ENCODE measurements at places on chromosomes 7 and 10.

DNA sequence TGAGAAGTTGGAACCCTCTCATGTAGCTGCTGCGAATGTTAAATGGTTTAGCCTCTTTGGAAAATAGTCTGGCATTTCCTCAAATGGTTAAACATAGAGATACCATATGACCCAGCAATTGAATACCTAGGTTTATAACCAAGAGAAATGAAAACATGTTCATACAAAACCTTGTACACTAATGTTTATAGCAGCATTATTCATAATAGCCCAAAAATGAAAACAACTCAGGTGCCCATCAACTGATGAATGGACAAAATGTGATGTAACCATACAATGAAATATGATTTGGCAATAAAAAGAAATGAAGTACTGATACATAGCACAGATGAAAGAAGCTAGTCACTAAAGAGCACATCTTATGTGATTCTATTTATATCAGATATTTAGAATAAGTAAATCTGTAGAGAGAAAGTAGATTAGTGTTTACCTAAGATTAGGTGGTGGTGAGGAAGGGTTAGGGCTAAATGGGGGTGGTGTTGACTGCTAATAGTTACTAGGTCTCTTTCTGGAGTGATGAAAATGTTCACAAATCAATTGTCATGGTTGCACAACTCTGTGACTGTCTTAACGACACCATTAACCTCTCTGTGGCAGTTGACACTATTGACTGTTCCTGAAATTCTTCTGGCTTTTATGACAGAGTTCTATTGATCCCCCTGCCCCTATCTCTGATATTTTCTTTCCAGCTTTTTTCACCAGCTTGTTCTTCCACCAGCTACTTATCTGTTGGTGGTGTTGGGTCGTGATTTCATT, 35.2 kb downstream of the VCL start:
- DNase-seq = no peak

DNA sequence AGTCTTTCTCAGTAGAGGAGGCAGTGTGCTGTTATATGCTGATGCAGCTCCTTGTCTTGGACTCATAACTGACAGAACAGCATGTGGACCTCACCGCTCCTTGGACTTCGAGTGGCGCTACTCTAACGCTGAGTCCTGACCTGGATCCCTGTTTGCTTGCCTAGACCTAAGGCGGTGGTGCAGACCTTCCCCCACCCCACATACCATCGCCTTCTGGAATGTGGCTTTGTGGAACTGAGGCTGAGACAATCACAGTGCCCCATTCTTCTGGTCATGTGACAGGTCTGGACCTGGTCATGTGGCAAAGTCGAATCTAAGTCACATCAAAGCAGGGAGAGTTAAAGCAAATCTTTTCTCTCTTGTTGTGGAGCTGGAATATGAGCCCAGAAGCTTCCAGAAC, 190.7 kb upstream of the MKI67 start:
- no peak for DNase-seq

DNA sequence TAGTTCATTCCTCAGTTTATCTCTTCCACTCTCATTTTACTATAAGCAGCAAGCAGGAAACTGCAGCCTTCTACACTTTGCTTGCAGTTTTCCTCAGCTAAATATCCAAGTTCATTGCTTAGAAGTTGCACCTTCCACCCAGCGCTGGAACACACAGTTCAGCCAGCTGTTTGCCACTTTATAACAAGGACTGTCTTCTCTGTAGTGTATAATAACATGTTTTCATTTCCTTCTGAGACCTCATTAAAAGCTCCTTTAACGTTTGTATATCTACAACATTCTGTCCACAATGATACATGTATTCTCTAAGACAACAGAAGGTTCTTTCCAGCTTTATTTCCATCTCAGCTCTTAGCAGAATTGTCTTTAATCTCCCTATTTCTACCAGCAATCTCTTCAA, 74.1 kb downstream of the GNAI1 start:
- no peak for DNase-seq

DNA sequence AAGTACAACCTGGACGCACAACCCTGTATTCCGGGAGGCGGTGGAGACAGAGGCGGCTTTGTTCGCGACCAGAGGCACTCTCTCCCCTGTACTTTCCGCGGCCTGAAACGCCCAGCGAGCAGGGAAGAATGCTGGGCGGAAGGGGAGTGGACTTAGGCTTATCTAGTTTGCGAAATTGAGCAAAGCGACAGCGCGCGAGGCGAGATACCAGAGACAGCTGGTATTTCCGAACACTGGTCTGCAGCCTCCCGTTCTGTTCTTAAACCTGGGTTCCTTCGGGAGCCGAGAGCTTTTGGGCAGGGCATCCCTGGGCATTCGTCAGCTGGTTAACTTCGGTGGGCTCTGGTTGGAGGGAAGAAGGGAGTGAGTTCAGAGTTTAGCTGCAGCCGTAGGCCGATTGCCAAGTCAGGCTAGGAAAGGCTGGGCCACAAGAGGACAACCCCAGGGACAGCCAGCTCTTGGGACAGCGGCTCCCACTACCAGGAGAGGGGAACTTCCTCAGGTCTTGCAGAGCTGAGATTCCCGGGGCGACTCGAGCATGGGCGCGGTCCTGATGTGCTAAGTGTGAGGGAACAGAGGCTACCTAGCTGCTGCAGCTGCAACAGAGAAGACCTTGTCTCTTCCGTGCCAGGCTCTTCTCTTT, 3.9 kb downstream of the HMX3 start:
- DNase-seq = no peak

DNA sequence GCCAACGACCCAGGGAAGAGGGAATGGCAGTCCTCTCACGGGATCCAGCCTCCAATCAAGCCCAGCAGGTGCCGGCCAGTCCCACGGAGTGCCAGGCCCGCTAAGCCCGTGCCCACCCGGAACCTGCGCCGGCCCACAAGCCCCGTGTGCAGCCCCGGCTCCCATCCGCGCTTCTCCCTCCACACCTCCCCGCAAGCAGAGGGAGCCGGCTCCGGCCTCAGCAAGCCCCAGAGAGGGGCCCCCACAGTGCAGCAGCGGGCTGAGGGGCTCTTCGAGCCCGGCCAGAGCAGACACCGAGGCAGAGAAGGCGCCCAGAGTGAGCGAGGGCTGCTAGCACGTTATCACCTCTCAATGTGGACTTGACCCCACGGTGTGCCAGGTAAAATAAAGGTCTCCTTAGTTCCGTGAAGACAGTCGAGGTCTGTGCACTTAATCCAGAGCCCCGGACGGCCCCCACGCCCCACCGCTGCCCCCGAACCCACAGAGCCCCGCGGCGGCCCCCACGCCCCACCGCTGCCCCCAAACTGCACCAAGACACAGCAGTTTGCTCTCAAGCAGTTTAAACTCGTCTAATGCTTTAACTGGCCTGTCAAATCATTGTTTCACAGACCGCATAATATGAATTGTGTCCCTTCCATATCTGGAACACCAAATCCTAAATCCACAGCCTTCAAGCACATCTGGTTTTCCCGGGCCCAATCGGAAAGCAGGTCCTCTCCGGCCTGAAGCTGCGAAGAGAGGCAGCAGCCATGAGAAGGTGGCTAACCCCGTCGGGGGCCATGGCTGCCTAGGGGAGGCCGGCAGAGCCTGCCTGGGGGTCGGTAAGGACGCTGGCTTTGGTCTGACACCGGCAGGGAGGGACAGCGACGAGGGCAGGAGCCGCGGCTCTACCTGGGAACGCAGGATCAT, 307.8 kb downstream of the PTPRN2 start:
- DNase-seq = no peak

GRCh38 chr10:48358838-48359237, 52.4 kb downstream of the MAPK8 start:
- no peak for DNase-seq

GRCh38 chr7:39541511-39541910, 24.7 kb upstream of the YAE1 start:
- no peak for DNase-seq

- DNase-seq = no peak
These were observed 70.0 kb downstream of the CABCOCO1 start for GRCh38 chr10:61732629-61733278.

- no peak for DNase-seq
These were observed 828.8 kb downstream of the CCSER2 start for GRCh38 chr10:85157206-85157605.

DNA sequence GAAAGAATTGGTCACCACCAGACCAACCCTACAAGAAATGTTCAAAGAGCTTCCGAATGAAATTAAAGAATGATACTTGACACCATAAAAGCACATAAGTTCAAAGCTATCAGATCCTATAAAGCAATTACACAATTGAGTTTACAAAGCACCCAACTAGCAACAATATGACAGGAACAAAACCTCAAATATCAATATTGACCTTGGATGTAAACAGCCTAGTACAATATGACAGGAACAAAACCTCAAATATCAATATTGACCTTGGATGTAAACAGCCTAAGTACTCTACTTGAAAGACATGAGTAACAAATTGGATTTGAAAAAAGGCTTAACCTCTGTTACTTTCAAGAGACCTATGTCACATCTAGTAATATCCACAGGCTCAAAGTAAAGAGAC, 1201.4 kb downstream of the XPNPEP1 start:
- no peak for DNase-seq

DNA sequence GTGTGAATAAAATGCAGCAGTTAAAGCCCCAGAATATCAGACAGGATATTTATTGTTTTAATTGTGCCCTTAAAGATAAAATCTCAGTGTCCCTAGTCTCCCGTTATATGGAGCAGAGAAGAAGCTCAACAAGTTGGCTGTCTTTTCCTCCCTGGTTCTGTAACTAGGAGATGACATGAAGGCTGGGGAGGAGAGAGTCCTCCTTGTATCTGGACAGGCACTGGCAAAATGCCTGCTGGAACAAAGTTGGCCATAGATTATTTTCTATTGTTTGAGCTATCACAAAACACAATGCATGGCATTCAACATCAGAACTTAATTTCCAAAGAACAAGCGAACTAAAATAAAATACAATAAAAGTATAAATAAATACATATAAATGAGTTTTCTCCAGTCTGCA, 694.9 kb upstream of the KCND2 start:
- DNase-seq = no peak

- no peak for DNase-seq
These were observed 9.3 kb upstream of the AKR1D1 start for GRCh38 chr7:138066954-138067394.

DNA sequence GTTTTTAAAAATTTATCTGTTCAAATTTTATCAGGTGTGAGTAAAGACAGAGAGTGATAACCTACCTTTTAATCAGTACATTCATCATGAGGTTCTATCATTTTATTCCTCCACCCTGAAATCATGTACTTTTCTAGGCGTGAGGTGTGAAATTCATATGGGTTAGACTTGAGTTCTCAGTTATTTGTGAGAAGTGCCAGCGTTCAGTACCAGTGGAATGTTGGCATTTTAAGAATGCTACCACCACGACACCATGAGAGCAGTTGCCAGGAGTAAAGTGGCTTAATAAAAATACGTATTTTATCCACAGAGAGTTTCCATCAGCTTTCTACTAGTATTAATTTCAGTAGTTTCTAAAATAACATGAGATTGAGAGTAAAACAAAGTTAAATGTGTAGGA, 104.1 kb upstream of the FERD3L start:
- DNase-seq = no peak

DNA sequence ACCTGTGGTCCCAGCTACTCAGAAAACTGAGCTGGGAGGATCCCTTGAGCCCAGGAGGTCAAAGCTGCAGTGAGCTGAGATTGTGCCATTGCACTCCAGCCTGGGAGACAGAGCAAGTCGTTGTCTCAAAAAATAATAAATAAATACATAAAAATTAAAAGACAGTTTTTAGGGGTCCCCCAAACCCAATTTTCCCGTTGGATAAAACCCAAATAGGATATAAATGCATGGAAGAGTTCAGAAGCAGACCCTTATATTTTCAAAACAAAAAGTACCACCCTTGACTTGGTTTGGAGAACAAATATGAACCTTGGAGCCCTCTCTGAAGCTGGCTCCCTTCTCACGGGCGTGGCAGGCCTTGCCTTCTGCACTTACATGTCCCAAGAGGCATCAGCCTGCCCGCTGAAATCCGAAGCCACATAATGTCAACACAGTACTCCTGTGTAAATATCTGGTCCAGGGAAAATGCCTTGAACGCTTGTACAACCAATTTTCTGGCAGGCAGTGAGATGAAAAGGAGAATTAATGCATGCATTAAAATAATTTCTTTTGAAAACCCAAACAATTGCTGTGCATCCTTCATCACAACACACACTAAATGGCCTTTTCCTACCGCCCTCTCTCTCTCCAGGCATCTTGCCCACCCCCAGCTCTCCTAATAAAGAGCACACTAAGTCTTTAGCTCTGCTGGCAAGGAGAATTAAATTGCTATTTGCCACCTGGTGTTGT, 46.4 kb upstream of the PARD3 start:
- no peak for DNase-seq

DNA sequence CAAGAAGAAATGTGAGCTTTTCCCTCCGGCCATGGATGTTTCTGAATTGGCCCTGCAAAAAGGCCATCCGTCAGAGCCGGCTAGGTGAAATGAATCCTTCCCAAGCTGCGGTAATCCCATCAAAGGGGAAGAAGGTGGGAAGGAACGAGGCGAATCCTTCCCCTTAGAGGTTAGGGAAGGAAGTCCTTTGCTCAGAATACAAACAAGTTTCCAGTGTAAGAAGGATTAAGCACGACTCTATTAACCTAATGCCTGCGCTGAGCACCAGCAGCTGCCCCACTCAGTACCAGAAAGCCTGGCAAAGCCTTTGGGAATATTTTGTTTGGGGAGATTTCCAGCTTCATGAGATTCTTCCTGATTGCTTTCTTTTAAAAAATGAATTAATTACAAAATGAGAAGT, 42.8 kb downstream of the CLRN3 start:
- DNase-seq = no peak

GRCh38 chr7:72444026-72444776, 32.1 kb upstream of the CALN1 start:
- DNase-seq = no peak

DNA sequence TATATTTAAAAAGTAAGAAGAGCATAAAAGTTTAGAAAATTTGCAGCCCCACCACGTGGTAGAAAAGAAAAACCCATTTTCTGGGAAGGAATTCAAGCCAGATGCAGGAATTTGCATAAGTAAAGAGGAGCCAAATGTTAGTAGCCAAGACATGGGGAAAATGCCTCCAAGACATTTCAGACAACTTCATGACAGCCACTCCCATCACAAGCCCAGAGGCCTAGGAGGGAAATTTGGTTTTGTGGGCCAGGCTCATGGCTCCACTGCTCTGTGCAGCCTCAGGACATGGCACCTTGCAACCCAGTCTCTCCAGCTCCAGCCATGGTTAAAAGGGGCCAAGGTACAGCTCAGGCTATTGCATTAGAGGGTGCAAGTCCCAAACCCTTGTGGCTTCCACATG, 411.9 kb downstream of the THSD7A start:
- DNase-seq = no peak

Data from stimulated activated CD8-positive, alpha-beta memory T cell treated with anti-CD3 and anti-CD28 coated beads, Interleukin-7, amount 100 ng/mL, for 24 hours (primary cell).